ENCODE measurements at places on chromosomes 4 and X. TPM values are rescaled to one million over a fixed set of nuclear protein-coding genes. Genes with fewer than 3 reads are reported as not detected.

MID1 gene
- total RNA-seq, result 13.3 TPM

TCP11X2 gene
- not detected for total RNA-seq

TCEAL6 gene
- not detected for total RNA-seq

COL4A6 gene
- total RNA-seq, result 20.8 TPM

SYTL4 gene
- total RNA-seq, result 1.4 TPM

ADAM29 gene
- total RNA-seq, result not detected

F8A3 gene
- total RNA-seq, result 0.34 TPM

CT45A9 gene
- total RNA-seq, result not detected
